ENCODE measurements at places on chromosomes 7 and 10. TPM values are rescaled to one million over a fixed set of nuclear protein-coding genes. Genes with fewer than 3 reads are reported as not detected.

The ACHE gene
- total RNA-seq, result 5.1 TPM

The OPTN gene
- total RNA-seq, result 90.8 TPM

The CLDN15 gene
- total RNA-seq, result 2.1 TPM

The FGFR2 gene
- total RNA-seq, result under 0.01 TPM

The ARHGEF35 gene
- total RNA-seq, result under 0.01 TPM
